ENCODE measurements at places on chromosomes 3 and 15. TPM values are rescaled to one million over a fixed set of nuclear protein-coding genes. Genes with fewer than 3 reads are reported as not detected.

- no peaks in the 10 kb centered on the region for H3K27me3 ChIP-seq
- no peaks in the 10 kb centered on the region for H3K4me1 ChIP-seq
- no peak for ATAC-seq
- no peak overlapping the region for H3K27ac ChIP-seq
- H3K4me3 ChIP-seq: no peak overlapping the region
Observed at GRCh38 chr3:185470323-185470722, 28.5 kb downstream of the TMEM41A start.

DNA sequence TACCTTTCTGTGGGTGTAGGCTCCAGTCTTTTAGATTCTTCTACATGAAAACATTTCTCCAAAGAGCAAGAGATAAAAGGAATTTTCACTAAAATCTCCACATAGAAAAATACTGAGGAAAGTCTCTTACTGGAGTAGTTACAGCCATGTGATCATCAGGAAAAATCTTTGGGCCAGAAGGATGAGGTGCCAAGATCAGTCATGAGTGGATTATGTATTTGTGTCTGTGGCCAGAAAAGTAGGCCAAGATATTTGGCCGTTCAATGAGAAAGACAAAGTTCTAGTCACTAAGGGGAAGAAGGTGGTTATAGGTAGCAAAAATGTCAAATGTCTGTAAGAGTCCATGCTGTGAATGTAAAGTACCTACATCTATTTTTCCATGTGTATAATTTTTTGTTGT lies 339.3 kb downstream of the NSUN3 start:
- H3K4me1 ChIP-seq: no peaks in the 10 kb centered on the region
- no peaks in the 10 kb centered on the region for H3K27me3 ChIP-seq
- no peaks in the 10 kb centered on the region for H3K36me3 ChIP-seq
- no peak overlapping the region for H3K4me3 ChIP-seq

MEGF11 gene
- total RNA-seq: not detected

DNA sequence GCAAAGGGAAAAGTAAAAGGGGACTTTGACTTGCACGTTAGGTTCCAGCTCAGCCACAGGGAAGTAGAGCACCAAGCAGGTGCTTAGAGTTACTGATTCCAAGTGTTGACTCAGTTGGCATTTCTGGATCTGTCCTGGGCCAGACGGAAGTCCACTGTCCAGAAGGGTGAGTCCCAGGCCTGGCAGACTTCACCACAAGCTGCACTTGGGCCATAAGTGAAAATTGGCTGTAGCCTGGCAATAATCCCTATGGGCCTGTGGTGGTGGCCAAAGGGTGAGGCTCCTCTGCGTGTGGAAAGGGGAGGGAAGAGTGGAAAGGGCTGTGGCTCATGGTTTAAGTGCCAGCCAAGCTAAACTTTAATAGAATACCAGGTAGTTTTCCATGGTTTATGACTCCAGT lies 121.5 kb downstream of the DTWD1 start:
- H3K4me1 ChIP-seq: no peaks in the 10 kb centered on the region
- H3K27ac ChIP-seq: no peak overlapping the region
- peaks cover 2% of the 10 kb centered on the region for H3K27me3 ChIP-seq

DNA sequence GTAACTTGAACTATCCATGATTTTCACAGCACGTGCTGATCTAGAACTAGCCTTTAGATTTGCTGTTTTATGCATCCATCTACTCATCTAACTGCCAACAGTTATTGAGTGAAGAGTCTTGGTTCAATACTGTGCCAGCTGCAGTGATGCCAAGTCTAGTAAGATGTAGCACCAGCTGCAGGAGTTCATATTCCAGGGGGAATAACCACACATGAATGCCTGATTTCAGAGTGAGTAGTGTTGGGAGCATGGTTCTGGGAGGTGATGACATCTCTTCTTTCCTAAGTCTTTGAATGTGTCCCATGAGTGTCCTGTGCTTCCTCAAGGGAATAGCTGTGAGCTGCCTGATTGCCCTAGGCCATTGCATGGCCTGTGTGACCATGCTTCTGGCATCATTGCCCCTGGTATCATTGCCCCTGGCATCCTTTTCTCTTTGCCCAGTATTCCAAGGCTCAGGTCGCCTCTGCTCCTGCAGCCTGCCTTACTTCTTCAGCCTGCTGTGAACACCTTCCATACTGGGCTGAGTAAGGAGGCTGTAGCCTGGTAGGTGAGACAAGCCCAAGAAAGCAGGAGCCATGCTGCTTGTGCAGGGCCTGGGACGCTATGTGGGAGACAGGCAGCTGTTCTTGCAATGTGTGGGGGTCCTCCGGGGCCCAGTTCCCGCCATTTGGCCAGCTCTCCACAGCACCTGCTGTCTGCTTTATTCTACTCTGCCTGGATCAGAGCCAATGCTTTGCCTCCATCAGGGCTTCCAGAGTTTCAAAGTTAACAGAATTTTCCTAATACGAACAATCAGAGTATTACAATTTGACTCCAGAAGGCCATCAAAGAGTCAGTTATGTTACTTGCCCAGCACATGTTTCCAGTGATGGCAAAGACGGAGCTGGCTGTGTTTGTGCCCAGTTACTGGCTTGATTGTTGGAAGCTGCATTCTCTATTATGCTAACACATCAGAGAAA lies 73.2 kb downstream of the CLSTN2 start:
- ATAC-seq: no peak
- peaks cover 11% of the 10 kb centered on the region for H3K27me3 ChIP-seq
- H3K36me3 ChIP-seq: no peaks in the 10 kb centered on the region
- H3K4me1 ChIP-seq: no peaks in the 10 kb centered on the region

DNA sequence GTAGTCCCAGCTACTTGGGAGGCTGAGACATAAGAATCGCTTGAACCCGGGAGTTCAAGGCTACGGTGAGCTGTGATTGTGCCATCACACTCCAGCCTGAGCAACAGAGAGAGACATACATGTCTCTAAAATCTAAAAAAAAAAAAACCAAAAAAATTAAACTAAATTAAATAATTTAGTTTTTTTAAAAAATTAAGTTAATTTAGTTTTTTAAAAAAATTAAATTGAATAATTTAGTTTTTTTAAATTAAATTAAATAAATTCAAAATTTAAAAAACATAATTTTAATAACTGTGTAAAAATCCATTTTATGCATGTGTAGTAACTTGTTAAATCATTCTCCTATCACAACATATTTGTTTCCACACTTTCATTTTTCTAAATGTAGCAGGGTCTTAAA lies 20.1 kb upstream of the ARPIN start:
- H3K27me3 ChIP-seq: no peaks in the 10 kb centered on the region
- H3K4me1 ChIP-seq: peaks cover 11% of the 10 kb centered on the region
- H3K4me3 ChIP-seq: no peak overlapping the region
- H3K27ac ChIP-seq: no peak overlapping the region
- ATAC-seq: no peak

CATSPER2 gene
- total RNA-seq: 2.5 TPM

NEK10 gene
- 0.61 TPM for total RNA-seq

GRCh38 chr3:175512700-175513099 lies 653.6 kb downstream of the NAALADL2 start:
- H3K4me1 ChIP-seq: no peaks in the 10 kb centered on the region
- no peak for ATAC-seq
- no peaks in the 10 kb centered on the region for H3K27me3 ChIP-seq
- H3K4me3 ChIP-seq: no peak overlapping the region
- H3K36me3 ChIP-seq: no peaks in the 10 kb centered on the region
- H3K27ac ChIP-seq: no peak overlapping the region

BOC gene
- total RNA-seq: 0.66 TPM

COL7A1 gene
- total RNA-seq: 6.3 TPM

DNA sequence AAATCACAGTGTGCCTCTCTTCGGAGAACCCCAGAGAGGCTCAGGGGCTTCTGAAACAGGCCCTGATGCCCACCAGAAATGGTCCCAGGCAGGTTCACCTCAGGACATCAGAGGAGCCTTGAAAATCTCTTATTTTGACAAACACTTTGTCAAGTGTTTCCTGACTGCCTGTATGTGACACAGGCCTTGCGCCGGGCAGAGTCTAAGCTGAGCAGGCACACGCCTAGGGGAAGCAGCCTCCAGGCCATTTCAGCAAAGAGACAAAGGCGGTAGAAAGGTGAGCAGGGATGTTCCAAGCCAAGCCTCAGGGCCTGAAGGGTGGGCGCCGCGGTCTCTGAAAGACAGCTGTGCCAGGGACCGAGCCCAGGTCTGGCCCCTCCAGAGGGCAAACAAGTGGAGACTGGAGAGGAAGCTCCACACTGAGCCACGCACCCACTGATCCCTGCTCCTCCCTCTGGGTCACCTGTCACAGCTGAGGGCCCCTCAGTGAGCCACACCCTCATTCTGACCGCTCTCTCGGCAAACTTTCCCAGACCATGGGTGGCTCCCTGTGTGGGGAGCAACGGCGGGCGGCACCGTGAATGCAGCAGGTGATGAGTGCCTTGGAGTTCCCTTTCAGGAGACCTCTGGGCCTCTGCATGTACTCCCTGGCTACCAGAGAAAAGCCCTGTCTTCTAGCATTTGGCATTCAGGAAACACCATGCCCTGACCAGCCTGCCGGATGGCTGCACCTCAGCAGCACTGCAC lies 136.1 kb downstream of the ADAMTS17 start:
- no peak overlapping the region for H3K27ac ChIP-seq
- ATAC-seq: no peak
- no peak overlapping the region for H3K4me3 ChIP-seq
- no peaks in the 10 kb centered on the region for H3K27me3 ChIP-seq

DNA sequence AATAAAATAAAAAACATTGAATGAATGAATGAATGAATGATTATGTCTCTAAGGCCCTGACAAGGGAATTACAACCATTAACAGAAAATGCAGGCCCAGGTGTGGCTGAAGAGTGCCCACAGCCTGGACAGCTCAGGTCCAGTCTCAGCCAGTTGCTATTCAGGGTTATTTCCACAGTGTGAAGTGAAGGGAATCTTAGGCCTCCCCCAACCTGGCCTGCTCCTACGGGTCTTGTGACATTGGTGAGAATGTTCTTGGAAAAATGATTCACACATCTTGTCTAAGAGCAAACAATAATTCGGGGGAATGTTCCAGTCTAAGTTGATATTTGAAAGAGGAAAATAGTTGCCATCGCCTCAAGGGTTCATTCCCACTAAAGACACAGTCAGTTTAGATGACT lies 37.0 kb downstream of the MINDY4B start:
- H3K27me3 ChIP-seq: peaks cover 16% of the 10 kb centered on the region
- H3K27ac ChIP-seq: no peak overlapping the region
- H3K36me3 ChIP-seq: no peaks in the 10 kb centered on the region
- peaks cover 3% of the 10 kb centered on the region for H3K4me1 ChIP-seq
- H3K4me3 ChIP-seq: no peak overlapping the region

GRCh38 chr15:91942720-91943394 lies 89.3 kb downstream of the SLCO3A1 start:
- peak overlapping the region; percentile 26 for H3K27ac ChIP-seq
- peak overlapping the region; percentile 63 for H3K4me3 ChIP-seq
- no peaks in the 10 kb centered on the region for H3K36me3 ChIP-seq
- peak; percentile 73 for ATAC-seq
- H3K4me1 ChIP-seq: peaks cover 47% of the 10 kb centered on the region

TRIM42 gene
- total RNA-seq: not detected

- H3K27me3 ChIP-seq: no peaks in the 10 kb centered on the region
- no peaks in the 10 kb centered on the region for H3K36me3 ChIP-seq
- H3K4me3 ChIP-seq: no peak overlapping the region
- H3K4me1 ChIP-seq: peaks cover 9% of the 10 kb centered on the region
Observed at GRCh38 chr15:70198441-70199123, 100.9 kb upstream of the TLE3 start.

- peaks cover 3% of the 10 kb centered on the region for H3K27me3 ChIP-seq
- no peak overlapping the region for H3K27ac ChIP-seq
- no peaks in the 10 kb centered on the region for H3K36me3 ChIP-seq
- ATAC-seq: no peak
Observed at GRCh38 chr3:123720638-123721037, 135.8 kb upstream of the HACD2 start.

AMIGO3 gene
- not detected for total RNA-seq

DNA sequence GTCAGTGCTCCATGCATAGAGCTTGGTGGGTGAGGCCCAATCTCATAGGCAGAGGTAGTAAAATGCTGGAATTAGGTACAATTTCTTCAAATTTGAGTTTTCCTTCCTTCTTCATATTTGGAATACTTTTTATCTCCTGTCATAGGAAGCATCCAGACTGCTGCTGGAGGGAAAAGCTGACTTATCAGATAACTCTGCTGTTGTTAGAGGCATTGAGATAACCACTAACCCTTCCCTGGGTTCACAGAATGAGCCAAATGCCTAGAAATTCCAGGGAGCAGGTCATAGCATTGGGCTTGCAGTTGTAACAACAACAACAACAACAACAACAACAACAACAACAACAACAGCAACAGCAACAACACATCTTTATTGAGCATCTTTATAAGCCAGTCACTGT lies 332.7 kb downstream of the PDCD6IP start:
- no peaks in the 10 kb centered on the region for H3K27me3 ChIP-seq
- H3K4me3 ChIP-seq: no peak overlapping the region
- H3K36me3 ChIP-seq: no peaks in the 10 kb centered on the region
- no peaks in the 10 kb centered on the region for H3K4me1 ChIP-seq
